ENCODE measurements at places on chromosomes 5 and 9.

GRCh38 chr9:127942216-127943010 lies 4.8 kb upstream of the DPM2 start:
- no peak for DNase-seq

- DNase-seq = no peak
These were observed 21.1 kb upstream of the CDKN2AIPNL start for GRCh38 chr5:134432677-134433359.

- no peak for DNase-seq
These were observed 231.6 kb upstream of the ANKH start for GRCh38 chr5:15103130-15103529.

DNA sequence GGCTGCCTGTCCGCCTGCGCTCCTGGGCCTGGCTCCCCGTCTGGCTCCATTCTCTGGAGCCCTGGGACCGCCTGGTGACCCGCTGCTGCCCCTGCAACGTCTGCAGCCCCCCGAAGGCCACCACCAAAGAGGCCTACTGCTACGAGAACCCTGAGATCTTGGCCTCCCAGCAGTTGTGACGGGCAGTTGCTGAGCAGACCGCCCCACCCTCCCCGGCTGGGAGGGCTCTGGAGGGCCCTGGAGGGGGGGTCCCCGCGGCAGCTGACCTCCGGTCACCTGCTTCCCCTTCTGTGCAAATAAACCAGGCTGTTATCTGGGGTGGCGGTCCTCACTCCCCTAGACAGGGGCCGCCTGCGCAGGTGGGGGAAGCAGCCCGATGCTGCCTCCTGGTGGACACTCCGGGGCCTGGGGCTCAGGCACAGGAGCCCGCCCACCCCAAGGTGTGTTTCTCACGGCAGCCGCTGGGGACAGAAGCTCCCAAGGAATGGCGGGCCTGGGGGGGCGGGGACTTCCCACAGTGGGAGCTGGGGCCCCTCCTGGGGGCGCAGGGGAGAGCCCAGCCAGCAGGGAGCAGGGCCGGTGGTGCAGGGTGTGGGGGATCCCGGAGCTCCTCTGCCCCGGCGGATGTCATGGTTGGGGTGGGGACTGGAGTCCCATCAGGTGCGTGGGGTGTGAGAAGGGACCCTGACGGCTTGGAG lies 4.7 kb upstream of the TUBB4B start:
- DNase-seq = no peak

DNA sequence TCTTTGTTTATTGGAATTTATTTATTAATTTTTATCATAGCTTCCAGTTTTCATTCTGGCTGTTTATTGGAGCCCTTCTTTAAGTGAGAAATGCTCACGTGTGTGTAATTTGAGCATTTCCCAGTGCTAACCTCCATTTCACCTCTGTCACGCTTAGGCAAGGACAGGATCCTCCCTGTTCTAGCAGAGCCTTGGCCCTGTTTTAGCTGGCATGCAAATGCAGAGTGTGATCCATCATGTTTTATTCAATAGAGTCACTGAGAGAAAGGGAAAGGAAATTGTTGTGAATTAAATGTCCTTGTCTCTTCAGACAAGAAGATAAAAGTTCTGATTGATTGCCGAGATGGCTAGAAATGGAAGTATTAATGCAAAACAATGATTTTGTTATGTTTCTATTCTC lies 137.3 kb upstream of the ACO1 start:
- DNase-seq = no peak

GRCh38 chr5:112738191-112738560 lies 491 bp downstream of the APC start:
- no peak for DNase-seq
